Cardiac fibroblast (primary cell): ENCODE measurements at places on chromosomes 13 and 19.
A peak's percentile ranks its signal among the peaks of the same experiment; 100 is the strongest.

DNA sequence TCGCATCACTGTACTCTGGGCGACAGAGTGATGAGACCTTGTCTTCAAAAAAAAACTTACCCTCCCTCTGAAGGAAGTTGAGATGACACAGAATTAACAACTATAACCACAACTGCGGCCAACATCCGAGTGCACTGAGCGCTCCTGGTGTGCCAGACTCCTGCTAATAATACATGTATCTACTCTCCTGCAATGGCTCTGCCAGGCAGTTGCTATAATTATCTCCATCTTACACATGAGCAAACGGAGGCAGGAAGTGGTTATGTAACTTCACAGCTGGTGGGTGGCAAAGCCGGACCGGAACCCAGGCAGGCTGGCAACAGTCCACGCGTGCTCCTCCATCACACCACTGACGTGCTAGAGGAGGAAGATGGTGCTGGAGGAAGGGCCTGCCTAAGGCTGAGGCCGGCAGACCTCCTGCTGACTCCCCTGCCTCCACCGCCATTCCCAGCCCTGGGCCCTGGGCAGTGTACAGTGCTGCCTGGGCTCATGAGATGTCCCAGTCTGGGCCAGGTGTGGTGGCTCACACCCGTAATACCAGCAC lies 12.6 kb downstream of the XRCC1 start:
- DNase-seq, result peak; percentile 86

- DNase-seq, result no peak
These were observed 44.9 kb downstream of the ZNF611 start for GRCh38 chr19:52689843-52690368.

GRCh38 chr19:38908911-38909310 lies 3.1 kb downstream of the CCER2 start:
- DNase-seq, result no peak

GRCh38 chr13:111129465-111130115 lies 14.5 kb downstream of the ARHGEF7 start:
- DNase-seq, result no peak

DNA sequence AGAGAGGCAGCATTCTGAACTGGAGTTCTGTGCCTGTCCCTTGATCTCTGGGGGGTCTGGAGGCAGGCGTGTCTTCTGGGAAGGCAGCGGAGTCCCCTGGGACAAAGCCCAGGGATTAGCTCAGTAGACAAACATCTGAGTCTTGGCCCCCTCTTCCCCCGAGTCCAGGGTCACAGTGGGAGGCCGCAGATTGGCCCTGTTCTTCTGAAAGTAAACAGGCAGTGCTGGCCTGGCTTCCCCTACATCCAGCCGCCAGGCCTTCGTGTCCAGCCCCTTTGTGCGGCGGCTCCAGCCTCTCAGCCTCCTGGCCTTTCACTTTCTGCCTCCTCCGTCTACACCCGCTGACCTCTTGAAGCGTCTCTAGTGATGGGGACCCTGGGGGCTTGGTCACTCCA lies 989 bp downstream of the NFILZ start:
- DNase-seq, result peak; percentile 70

DNA sequence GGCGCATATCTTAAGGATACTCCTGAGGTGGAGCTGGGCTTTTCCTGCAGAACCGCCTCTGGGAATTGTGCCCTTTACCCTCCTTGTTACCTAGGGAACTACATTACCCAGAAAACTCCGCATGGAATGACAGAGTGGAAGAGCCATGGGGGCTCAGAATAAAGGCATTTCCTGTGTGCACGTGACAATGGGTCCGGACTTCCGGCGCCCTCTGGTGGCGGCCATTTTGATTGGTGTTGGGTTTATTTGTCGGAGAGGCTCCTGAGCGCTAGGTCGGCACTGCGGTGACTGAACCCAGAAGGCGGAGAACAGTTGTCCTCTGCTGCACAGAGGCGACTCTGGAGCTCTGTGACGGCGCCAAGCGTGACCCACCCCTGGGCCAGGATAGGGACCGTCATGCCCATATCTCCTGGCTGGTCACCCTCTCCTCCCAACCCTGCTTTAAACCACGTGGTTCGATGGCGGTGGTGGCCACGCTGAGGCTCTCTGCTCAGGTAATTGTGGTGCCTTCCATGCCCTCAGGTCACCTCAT lies at the start of gene ZNF587B:
ZNF587B (plus strand) TSS at position 229 of the 532 bp plus-strand sequence; CDS start at position 459, 230 bp downstream.
- DNase-seq, result peak; percentile 90

DNA sequence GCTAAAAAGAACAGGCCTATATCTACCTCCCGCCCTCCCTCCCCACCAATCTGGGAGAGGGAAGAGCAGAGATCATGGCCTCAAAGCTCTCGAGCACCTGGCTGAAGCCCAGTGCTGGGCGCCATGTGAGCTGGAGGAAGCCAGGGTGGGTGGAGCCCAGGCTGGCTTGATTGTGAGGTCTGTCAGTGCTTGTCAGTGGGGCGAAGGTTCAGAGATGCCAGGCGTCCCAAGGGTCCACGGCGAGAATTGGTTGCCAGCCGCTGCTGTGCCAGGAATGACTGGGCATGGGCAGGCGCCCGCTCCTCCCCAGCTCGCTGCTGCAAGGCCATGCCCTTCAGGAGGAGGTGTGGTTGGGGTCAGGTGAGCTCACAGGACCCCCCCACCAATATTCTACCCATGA lies 11.5 kb downstream of the BEST2 start:
- DNase-seq, result no peak

DNA sequence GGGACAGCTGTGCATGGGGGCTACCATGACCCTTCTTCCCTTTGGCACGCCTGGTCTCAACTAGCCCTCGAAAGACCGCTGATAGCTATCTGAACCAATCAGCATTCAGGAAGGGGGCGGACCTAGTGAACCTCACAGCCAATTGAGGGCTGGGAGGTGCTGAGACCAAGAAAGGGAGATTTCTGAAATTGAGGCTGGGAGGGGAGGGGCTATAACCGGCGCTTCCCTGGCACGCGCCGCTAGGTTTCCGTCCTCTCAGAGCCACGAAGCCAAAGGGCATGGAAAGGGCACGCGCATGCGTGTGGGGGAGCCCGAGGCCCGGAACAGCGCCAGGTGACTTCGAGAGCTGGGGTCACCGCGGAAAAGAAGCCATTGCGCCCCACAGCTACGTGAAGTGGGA lies 4.2 kb upstream of the PAFAH1B3 start:
- no peak for DNase-seq

DNA sequence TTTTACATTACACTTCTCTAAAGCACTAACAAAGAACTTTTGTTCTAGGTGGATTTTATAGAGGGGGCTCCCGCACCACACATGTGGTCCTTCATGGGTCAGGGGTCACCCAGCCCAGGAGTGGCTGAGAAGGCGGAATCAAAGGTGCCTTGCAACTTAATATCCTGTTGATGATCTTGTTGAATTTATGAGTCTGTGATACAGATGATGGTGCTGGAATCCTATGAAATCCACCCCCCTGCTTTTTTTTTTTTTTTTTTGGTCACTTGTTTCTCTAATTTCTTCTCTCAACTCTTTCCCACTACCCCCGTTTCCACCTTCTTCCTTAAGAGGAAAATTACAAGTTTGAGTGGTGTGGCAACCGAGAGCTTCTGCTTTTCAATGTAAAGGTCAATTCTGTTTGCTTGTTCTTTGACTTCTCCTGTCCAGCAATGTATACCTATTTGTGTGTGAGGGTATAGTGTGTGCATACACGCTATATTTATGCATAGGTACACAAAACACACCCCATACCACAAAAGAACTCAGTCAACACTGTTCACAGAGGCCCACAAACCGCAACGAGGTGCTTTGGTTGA lies 4.2 kb upstream of the ZIC2 start:
- DNase-seq, result no peak

DNA sequence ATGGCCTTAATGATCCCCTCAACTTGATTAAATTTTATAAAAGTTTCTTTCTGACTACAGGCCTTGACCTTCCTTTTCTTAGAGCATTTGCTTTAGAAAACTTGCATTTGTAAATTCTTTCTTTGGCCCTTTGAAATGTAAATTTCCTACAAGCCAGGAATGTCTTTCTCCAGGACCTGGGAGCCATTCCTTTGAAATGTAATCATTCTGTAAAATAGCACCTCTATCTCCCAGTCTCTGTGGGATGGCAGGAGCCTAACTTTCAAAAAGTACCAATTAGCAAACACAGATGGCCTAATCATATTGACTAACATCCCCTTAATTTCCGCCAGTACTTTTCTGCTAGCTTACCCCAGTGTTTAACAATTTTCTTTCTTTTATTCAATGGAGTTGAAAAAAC lies 1394.2 kb upstream of the ATXN8OS start:
- DNase-seq, result no peak

GRCh38 chr13:91240341-91240740 lies 107.1 kb upstream of the MIR17HG start:
- no peak for DNase-seq

GRCh38 chr19:15324791-15325519 lies 7.4 kb downstream of the BRD4 start:
- DNase-seq, result no peak

- no peak for DNase-seq
These were observed 117.8 kb upstream of the SERP2 start for GRCh38 chr13:44255771-44256364.
